ENCODE measurements at places on chromosomes 11 and 22.

GRCh38 chr11:66509131-66509561, 1.3 kb upstream of the BBS1 start:
- no peak for DNase-seq

- no peak for DNase-seq
Measured at GRCh38 chr11:80638296-80638695, 1197.5 kb upstream of the TENM4 start.

- peak; percentile 78 for DNase-seq
Measured at GRCh38 chr11:19777377-19778102, 64.9 kb downstream of the NAV2 start.

DNA sequence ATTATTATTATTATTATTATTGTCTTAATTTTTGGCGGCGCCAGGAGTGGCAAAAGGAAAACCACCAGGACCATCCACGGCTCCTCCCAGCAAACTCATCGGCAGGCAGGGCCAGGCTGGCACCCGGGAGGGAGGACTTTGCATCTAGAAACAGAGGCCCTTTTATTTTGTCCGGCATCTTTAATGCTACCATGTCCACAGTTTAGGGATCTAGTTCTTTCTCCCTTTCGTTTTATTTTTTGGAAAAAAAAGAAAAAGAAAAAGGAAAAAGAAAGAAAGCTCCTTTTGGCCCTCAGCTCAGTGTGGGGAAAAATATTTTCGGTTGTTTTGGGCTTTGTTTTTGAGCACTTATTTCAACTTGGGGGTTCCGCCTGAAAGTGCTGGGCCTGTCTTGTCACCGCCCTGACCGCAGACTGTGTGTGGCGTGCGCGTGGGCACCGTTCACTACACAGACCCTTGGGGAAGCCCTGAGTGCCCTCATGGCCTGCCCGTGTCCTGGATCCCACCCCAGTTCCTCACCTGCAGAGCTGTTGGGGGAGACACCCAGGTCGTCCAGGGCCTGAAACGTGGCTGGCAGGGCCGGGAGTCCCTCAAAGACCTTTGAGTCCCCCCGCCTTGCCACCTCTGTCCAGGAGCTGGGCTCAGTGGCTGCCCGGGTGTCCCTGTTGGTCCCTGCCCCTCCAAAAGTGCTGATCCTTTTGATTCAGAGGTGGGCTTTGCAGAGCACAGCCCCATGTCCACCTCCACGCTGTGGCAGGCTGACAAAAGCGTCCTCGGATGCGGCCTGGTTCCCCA, 69.1 kb upstream of the PPARA start:
- DNase-seq = no peak

DNA sequence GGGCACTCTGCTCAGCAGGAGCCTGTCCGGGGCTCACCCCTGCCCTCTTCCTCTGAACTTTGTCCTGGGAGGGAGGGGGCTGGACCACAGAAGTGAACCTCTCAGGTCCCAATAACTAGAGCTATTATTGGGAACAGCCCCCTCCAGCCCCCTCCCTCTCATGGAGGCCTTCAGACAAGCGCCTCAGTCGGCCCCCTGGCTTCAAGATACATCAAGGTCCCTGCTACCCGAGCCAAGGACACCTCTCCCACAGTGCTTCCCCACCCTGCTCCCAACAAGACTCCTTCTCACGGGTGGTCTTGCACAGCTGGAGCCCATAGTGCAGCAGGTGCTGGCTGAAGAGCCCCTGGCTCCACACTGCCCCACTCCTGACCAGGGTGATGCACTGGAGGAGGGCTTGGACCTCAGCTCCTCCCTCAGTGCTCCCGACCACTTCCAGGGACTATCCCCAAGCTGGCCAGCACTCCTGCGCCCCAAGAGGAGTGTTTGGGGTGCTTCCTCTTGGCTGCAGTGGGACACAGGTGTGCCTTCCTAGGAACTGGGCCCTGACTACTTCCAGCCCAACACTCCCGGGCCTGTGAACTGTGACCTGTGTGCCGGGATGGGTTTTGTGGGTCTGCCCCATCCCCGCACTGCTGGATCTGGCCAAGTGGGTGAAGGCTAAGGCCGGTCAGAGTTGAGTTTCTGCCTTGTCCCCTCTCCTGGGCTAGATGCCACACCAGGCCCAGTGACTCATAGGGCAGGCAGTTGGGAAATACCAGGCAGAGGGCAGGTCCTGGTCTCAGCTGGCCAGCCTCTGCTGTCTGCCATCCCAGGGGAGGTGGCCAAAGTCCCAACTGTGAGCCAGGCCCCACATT, 2.2 kb downstream of the PNPLA2 start:
- DNase-seq = no peak

- DNase-seq = no peak
Measured at GRCh38 chr11:132587716-132588115, 944.6 kb downstream of the OPCML start.

- no peak for DNase-seq
Measured at GRCh38 chr22:37416827-37417226, 10.5 kb downstream of the ELFN2 start.

GRCh38 chr11:33266393-33267215, 9.4 kb downstream of the HIPK3 start:
- no peak for DNase-seq

DNA sequence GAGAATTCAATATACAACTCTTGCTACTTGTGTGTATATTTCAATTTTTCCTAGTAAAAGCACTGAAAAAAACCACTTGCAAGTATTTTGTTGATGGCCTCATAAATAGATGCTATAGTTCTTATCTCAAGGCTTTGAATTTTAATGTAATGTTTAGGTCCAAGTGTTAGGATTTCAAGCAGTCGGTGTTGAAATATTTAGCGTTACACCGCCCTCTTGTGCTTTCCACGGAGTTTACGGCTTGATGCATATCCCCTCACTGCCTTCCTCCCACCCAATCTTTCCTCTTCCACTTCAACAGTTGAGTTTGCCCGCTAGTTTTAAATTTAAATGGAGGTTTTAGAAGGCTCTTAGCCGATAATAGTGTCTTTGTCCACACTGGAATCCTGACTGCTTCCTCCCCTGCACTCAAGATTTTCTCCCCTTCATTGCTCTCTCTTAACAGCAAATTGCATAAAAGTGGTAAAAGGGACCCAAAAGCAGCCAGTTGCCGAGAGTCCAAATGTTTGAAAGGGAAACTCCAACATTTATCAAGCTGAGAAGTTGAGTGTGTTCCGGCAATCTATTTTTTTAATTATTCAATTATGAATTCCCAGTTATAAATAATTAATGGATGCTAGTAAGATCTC, 25.9 kb upstream of the HTATIP2 start:
- peak; percentile 24 for DNase-seq

DNA sequence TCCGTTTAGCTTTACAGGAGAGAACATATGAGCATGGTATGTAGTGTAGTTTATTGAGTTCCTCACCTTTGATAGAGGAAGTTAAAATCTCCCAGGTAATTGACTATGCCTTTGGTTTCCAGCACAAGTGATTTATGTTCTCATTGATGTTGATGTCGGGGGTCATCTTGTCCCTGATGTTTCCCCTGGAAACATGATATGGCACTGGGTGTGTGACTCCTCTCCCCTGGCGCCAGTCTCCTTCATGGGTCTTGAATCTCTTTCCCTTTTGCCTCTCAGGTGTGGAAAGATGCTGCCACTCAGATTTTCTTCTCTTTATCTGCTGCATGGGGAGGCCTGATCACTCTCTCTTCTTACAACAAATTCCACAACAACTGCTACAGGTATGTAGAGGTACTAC, 28.3 kb downstream of the SLC6A5 start:
- DNase-seq = no peak

DNA sequence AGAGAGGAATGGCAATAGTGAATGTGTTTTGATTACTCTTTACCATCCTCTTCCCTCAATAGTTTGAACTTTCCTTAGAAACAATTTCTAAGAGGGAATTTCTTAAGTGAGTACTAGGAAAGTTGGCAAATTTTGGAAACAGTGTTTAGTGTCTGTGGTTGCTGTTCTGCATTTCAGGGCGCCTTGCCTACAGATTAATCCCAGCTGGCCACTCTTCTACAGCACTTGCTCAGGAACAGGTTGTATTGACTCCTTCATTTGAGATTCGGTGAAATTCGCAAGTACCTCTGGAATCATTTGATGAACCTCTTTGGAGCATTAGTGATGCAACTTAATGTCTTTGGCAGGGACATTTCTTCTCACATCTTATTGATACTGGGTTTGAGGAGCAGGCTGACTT, 28.3 kb downstream of the JAM3 start:
- no peak for DNase-seq

- peak; percentile 49 for DNase-seq
Measured at GRCh38 chr22:29580200-29580810, 608 bp downstream of the NIPSNAP1 start.

DNA sequence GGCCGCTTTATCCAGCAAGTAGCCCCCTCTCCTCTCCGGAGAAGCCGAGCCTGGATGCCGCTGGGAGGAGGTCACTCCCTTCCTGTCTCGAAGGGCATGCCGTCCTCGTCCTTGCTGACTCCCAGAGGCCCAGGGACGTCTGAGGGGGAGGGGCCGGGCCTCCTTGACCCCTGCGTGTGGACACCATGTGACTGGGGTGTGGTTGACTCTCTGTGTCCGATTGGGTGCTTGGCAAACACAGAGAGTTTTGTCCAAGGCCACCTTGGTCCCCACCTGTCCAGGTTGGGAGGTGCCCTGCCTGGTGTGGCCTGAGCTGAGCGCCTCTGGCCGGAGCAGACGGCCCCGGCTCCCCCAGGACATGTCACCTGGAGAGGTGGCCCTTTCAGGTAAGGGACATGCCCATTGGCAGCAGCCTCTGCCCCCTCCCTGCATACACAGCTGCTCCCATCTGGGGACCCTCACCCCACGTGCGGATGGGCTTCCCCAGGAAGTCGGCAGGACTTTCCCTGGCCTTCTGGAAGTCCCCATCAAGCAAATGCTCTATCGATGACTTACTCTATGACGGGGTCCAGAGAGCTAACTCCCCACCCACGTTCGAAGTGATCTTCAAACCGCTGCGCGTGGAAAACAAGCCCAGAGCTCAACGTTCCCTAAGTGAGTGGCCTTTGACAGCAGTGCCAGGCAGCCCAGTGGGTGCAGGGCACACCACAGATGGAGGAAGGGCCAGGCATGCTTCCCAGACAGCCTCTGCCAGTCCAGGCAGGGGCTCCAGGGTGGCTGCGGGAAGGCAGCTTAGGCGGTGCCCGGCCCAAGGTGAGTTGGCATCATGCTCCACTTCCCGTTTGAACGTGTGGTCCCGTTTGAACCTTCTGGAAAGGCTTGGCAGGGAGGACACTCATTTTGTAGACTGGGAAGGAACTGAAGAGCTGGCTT, at the start of gene SMIM38:
Gene SMIM38 (plus strand): TSS at position 634 of the 933 bp plus-strand sequence. CDS start 1,912 bp downstream, outside the sequence.
- peak; percentile 76 for DNase-seq

GRCh38 chr22:46834021-46834737, 71.7 kb downstream of the TBC1D22A start:
- no peak for DNase-seq

- DNase-seq = peak; percentile 68
Measured at GRCh38 chr11:60910281-60910687, 3.7 kb upstream of the TMEM109 start.

DNA sequence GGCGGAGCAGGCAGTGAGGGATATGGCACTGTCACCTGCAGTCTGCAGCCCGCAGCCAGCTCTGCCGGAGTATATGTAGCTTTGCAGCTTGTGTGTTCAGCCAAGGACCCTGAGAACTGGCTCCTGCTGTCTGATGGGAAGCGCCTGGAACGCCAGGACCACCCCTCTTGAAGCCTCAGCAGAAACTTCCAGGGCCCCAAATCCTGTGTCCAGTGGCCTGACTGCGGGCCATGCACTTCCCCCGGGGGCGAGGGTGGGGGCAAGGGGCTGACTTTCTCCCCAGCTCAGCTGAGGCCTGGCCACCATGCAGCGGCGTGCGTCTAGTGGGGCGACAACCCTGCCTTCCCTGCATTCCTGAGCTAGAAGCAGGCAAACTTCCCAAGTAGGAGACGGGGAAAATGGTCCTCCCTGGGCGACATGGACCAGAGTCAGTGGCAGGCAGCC, 32.3 kb downstream of the PISD start:
- no peak for DNase-seq

- DNase-seq = no peak
Measured at GRCh38 chr22:38042488-38042790, 14.8 kb upstream of the PICK1 start.

- DNase-seq = no peak
Measured at GRCh38 chr22:44393066-44393465, 80.3 kb upstream of the SHISAL1 start.

GRCh38 chr11:122850076-122850631, 11.9 kb downstream of the CRTAM start:
- no peak for DNase-seq
